ENCODE measurements at places on chromosomes 5 and 9. TPM values are rescaled to one million over a fixed set of nuclear protein-coding genes. Genes with fewer than 3 reads are reported as not detected.

The NR5A1 gene
- not detected for total RNA-seq

The PCDHGB2 gene
- total RNA-seq = 0.50 TPM

The CTNND2 gene
- total RNA-seq = not detected

The FAM153A gene
- total RNA-seq = not detected

The XRCC4 gene
- 11.8 TPM for total RNA-seq

The DCAF10 gene
- 8.6 TPM for total RNA-seq

The FSTL4 gene
- total RNA-seq = not detected

The IL33 gene
- total RNA-seq = 0.15 TPM

The PCSK5 gene
- total RNA-seq = 0.89 TPM

The HDHD3 gene
- 6.8 TPM for total RNA-seq

The CARD9 gene
- total RNA-seq = 1.9 TPM

The IFNA21 gene
- total RNA-seq = not detected

The PCDHB11 gene
- total RNA-seq = under 0.01 TPM

Data from bronchus fibroblast of lung (primary cell).